NCI-H2081 (cell line): ENCODE measurements at places on chromosomes 6 and 20.

DNA sequence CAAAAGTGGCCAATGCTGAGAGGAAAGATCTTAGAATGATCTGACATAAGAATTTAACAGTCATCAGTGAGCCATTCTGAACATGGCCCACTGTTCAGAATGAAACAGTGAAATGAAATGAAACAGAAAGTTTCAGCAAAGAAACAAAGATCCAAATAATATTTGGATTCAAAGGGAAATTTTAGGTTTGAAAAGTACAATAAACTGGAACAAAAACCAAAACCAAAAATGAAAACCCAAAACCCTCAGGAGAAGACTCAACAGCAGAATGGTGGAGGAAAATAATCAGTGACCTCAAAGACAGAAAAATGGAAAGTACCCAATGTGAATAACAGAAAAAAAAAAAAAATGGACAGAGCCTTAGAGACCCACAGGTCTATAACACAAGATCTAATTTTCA is 66.1 kb upstream of the EMILIN3 start:
- no peak for DNase-seq

GRCh38 chr20:4782378-4782772 is 60.7 kb downstream of the PRND start:
- DNase-seq, result no peak

DNA sequence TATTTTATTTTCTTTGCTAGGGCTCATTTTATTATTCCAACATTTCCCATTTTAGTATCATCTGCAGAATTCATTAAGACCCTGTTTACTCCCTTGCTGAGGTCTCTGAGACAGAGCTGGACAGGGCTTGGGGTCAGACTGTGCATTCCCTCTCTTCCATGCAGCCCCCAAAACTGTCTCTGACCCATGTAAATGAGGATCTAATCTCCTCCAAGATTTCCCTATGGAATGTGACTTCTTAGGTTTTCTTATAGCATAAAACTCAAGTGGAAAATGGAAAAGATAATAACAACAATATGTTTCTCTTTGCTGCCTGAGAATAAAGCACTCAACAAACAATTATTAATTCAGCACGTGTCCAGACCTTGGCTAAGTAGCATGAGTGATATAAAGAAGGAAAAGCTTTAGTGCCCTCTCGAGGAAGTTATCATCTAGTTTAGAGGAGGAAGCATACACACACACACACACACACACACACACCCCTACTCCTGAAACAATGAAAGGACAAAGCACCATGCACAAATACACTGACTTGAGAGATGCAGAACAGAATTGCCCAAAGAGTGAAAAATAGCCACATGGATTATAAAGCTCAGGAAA is 815.5 kb downstream of the BCKDHB start:
- no peak for DNase-seq

GRCh38 chr6:35237476-35237875 is 22.1 kb upstream of the ZNF76 start:
- DNase-seq, result no peak

GRCh38 chr6:170250981-170251775 is 39.7 kb downstream of the DLL1 start:
- no peak for DNase-seq
